Spinal cord (tissue), 10 donors: ENCODE measurements at places on chromosomes 6 and 20. TPM values are rescaled to one million over a fixed set of nuclear protein-coding genes. Genes with fewer than 3 reads are reported as not detected.

Gene CAPN11
- 0.17 TPM for polyA plus RNA-seq

Gene FIG4
- polyA plus RNA-seq, result 30.1 TPM

Gene OPRM1
- 2.5 TPM for polyA plus RNA-seq

Gene EIF2S2
- polyA plus RNA-seq, result 40.8 TPM

Gene ADA
- polyA plus RNA-seq, result 3.0 TPM
